Common myeloid progenitor, CD34-positive (primary cell): ENCODE measurements at places on chromosomes 5 and 9.

DNA sequence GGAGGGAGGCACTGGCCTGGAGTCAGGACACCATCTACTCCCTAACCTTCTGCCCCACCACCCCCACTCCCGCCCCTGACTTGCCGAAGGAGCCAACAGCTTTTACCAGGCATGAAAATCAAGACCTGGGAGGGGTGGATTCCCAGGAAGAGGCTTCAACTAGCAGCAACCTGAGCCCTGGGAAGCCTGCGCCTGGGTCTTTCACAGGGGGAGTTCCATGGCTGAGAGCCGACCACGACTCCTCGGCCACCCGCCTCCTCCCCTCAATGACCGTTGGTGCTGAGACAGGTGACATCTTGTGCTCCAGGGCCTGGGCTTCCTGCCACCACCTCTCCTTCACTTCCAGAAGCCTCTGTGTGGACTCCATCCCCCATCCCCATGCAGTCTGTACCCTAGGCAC is 37.1 kb downstream of the BARX1 start:
- DNase-seq = no peak

- DNase-seq = no peak
Observed at GRCh38 chr5:53987101-53987500, 323.3 kb downstream of the ARL15 start.

DNA sequence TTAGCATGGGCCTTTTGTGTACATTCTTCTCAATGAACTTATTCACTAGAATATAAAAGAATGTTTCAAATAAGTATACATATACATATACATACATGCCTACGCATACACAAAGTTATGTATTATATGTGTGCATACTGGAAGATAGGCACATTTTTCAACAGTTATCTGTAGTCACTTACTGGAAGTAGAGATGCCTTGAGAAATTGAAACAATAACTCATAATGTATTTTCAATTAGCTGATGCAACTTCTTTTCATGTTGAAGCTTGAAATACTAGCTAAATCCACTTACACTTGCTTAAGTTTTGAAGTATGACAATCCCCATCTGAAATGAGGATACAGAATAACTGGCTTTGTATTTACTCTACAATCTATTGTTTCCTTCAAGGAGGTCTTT is 469.0 kb upstream of the PTGER4 start:
- no peak for DNase-seq

DNA sequence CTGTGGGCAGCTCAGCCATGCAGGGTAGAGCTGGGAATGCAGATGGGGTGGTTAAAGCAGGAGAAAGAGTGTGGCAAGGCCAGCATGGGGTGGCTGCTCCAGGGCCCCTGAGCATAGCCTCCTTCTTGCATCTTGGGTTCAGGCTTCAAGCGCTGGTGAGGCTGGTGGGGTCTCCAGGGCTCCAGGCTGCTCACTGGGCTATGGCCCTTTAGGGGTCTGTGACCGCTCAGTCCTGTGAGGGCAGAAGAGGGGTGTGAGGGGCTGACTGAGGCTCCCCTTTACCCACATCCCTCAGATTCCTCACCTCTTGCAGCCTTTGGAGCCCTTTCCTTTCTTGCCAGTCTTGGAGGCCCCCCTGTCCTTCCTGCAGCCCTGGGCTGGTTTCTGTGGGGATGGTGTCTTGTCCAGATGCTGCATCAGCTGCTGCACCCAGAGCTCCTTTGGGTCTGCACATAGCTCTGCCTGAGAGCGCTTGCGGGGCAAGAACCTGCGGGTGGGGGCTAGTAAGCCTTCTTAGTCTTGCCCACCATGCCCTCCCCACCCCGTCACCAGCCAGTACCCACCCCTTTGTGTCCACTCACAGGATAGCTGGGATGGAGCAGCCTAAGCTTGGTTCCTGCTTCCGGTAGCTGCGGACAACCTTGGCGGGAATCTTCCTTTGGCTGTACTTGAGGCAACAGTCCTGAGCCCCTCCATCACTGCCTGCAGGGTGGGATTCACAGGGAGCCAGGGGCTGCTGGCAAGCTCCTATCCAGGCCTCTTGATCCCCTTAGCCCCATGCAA is 549 bp downstream of the CCL21 start:
- DNase-seq = no peak

DNA sequence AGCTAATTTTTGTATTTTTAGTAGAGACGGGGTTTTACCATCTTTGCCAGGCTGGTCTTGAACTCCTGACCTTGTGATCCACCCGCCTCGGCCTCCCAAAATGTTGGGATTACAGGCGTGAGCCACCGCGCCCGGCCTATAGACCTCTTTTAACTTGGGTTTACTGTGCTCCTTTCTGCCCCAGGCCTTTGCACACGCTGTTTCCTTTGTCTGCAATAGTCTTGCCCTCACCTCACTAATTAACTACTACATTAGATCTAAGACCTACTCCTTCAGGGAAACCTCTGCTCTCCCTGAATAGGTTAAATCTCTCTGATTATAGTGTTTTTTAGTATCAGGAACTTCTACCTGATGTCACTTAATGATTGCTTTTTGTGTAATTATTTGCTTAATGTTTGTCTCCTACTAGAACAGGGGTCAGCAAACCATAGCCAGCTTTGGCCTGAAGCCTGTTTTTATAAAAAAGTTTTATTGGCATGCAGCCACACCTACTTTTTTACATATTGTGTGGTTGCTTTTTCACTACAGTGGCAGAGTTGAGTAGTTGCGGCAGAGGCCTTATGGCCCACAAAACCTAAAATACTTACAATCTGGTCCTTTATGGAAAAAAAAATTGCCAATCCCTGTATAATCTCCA is 31.2 kb upstream of the TLE1 start:
- DNase-seq = no peak

DNA sequence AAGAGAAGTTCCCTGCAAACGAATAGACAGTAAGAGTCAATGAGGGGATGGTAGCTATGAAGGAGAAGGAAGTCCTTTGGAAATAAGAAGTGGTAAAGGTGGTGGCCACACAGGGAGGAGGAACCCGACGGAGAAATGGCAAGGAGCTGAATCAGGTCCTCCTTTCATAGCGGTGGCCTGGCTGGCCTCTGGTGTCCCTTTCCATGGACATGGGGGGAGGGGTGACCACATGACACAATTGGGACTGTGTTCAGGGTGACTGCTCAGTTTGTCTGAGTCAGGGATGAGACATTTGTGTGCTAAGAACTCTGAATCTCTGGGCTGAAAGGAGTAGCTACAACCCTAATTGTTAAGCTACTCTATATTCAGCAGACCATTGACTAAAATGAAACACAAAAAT is 28.7 kb upstream of the TIMD4 start:
- no peak for DNase-seq

- DNase-seq = no peak
Observed at GRCh38 chr9:81833563-81834345, 94.5 kb upstream of the SPATA31D4 start.

DNA sequence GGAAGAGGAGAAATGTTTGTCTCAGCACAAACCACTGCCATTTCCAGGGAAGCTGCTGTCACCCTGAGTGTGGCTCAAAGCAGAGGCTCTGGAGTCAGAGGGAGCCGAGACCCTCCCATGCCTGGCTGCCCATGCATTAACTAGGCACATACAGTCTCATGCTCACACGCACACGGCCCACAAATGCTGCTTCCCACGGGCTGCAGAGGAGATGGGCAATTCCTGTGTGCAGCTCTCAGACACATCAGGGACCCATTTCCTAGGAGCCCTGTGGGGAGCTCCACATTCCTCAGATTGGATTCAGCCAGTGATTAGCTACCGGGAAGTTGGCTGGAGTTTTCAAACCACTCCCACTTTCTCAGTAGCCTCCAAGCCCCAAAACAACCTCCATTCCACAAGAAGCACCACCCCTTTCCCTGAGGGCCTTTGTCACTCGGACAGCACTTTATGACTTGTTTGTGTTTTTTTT is 9.1 kb upstream of the PTGES start:
- DNase-seq = no peak
